NCI-H1092 treated with DMSO at 0.1 percent for 48 hours (cell line): ENCODE measurements at places on chromosomes 2 and 18.

- DNase-seq = no peak
Observed at GRCh38 chr2:40105593-40105992, 326.5 kb upstream of the THUMPD2 start.

- DNase-seq = peak; percentile 33
Observed at GRCh38 chr2:180980943-180981911, 822 bp downstream of the UBE2E3 start.

DNA sequence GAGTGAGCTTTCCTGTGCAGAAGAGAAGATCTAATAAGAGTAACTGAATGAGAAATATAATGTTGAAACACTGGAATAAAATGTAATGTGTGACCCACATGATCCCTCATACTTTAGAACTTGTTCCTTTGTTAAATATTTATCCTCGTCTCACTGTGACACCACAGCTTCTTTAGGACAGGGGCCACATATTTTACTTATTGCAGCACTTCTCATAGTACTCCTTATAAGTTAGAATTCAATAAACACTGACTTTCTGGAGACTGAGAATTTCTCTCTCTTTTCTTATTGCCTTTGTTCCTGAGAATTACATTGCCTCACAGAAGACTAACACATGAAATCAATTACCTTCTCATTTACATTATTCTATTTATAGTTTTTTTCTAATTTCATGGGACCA lies 1234.6 kb upstream of the CHAC2 start:
- DNase-seq = no peak

GRCh38 chr2:176106581-176107539 lies at the start of gene HOXD11:
Gene HOXD11, plus strand, starts transcription at chr2:176107280. Its CDS starts 76 bp downstream, at chr2:176107356.
- no peak for DNase-seq

DNA sequence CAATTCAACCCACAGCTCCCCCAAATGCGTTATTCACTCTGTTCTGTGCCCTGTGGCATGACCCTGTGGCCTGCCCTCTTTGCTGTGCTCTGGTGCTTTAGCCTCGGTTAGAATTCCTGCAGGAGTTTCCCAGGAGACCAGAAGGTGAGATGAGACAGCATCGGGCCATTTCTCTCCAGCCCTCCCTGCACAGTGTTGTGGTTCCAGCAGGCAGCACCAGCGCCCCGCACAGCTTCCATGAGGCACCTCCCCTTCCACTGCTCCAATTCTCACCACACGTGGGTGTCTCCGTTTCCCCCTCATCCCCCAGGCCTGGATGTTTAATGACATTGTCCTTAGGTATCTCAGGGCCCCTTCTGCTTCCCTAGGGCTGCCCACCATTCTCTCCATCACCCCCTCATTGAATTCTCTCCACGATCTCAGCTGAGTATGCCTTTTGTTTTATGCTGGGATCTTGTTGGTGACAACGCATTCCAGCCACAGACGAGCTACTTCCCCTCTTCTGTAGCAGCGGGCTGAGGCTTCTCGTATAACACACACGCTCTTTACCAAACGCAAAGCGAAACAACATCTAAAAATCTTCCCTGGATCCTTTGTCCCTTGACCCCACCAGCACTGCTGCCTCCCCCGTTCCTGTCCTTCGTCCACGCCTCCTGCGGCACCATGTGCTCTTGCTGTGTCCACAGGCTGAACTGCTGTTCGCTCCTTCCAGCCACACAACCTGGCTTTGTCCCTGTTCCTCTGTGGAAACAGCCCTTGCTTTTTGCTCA lies 35.1 kb downstream of the ACKR3 start:
- DNase-seq = no peak

GRCh38 chr2:160293391-160294091 lies 93.5 kb upstream of the ITGB6 start:
- no peak for DNase-seq

DNA sequence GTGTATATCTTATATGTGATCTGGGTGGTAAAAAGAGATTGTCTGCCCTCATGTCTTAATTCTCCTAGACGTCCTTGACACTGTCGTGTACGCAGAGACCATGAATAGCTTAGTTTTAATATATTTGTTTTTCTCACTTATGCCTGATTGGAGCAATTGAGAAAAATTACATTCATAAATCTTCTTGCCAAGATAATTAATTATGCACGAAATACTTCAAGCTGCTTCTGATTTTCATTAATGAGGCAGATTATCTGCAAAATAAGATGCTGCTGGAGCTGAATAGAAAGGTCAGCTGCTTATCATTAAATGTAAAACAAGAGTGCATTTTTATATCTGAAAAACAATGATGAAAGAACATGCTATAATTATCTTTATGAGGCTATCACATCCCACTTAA lies 95.9 kb downstream of the CCDC141 start:
- no peak for DNase-seq

DNA sequence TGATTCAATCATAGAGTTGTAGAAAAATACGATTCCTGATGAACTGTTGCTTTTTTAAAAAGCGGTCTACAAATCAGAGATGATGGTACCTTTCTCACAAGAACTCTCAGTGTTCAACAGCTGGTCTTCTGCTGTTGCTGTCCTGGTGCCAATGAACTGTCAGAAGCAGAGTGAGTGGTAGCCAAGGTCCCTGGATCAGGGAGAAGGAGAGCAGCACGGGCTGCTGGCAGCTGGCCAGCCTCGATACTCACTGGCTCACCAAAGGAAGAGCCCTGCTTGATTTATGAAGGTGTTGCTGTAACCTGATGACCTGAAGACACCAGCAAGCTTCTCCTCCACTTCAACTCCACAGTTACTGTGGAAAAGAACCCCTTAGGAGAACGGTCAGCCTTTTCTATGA lies 300.8 kb upstream of the SOX11 start:
- DNase-seq = peak; percentile 20

DNA sequence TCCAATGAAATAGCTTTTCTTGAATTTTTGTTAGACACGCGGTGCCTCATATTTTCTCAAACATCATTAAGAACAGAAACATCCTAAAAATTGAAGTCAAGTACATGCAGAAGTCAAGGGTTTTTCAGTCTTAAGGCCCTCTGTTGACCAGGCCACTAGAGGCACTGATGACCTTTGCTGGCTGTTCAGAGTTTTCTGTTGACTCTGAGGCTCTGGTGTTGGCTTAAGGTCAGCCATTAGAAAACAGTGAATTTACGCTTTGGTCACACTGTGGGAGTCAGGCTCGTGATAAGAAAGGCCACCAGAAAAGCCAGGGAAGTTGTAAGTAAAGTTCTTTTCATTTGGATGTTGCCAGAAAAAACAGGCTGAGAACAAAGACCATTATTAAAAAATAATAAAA lies 5.8 kb upstream of the UPP2 start:
- no peak for DNase-seq
